Fibroblast of lung (primary cell): ENCODE measurements at places on chromosomes 13 and 19. TPM values are rescaled to one million over a fixed set of nuclear protein-coding genes. Genes with fewer than 3 reads are reported as not detected.

Gene RNF17
- total RNA-seq: not detected in 2 replicates

Gene LGALS13
- not detected in 2 replicates for total RNA-seq

Gene CRYL1
- 16.9 and 20.1 TPM in 2 replicates for total RNA-seq

Gene NUCB1
- total RNA-seq: 130 and 137 TPM in 2 replicates

Gene HS6ST3
- total RNA-seq: not detected in 2 replicates

Gene ZNF439
- total RNA-seq: 4.9 and 9.4 TPM in 2 replicates

Gene HSH2D
- total RNA-seq: not detected in 2 replicates

Gene FXYD3
- total RNA-seq: not detected in 2 replicates
